ENCODE measurements at places on chromosomes 6 and 20.

DNA sequence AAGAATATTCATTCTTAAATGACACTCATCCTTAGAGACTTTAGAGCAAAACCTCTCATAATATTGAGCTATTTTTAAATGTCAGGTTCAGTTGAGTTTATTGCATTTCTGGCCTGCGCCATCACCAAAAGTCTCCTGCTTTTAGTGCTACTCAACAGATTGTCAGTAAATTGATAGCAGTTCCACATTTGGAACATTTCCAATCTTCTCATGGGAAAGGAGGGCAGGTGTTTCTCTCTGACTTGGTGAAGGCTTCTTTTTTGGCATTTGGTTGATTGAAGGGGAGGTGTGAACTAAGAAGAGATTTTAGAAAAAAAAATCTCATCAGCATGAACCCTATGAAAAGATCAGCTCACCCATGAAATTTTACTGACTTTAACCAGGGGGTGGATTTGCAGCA is 125.9 kb upstream of the INSM1 start:
- DNase-seq: no peak

- no peak for DNase-seq
These were observed 46.7 kb downstream of the RALY start for GRCh38 chr20:34040300-34040995.

DNA sequence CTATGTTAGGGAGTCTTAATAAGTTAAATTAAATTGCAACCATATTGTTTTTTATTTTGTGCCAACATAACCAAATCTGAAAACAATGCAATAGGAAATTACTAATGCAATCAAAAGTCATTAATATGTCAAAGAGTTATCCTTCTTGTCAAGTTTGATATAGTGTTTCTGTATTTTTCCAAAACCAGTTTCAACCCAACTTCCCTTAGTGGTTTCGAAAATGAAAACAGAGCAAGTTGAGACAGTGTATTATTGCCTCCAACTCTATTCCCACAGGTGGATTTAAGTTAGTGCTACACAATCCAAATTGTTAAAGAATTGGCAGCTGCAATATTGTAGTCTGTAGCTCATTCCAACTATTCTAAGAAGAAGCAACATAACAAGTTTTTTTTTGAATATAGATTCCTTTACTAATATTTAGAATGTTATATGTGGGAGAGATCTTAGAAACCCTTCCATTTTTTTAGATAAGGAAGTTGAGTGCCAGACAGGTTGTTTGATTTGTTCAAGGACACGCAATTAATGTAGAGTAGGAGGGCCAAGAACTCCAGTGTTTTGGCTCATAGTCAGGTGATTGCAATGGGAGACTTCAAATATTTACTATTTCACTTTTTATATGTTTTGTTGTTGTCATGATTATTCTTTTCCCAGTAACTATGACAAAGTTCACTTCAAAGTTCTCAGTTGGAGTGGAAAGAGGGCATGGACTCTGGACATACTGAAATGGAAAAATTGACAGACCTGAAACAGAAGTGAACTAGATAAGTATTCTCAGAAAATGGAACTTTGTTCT is 282.4 kb upstream of the HSF2 start:
- no peak for DNase-seq

DNA sequence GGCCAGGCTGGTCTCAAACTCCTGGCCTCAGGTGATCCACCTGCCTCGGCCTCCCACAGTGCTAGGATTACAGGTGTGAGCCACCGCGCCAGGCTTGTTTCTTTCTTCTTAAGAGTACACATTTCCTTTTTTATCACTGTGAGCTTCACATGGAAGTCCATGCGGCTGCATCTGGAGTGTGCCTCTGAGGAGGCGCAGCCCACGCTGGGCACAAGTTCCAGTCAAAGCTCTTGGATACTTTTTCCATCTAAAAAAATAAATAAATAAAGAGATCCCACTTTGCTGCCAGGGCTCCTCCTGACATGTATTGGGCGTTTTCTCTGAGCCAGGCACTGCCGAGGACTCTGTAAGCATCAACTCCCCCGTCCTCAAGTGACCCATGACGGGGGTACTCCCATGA is 123.0 kb downstream of the PREX1 start:
- no peak for DNase-seq

- no peak for DNase-seq
These were observed 138.0 kb upstream of the TBX18 start for GRCh38 chr6:84902354-84902928.

GRCh38 chr6:161274488-161274858 is 612 bp upstream of the AGPAT4 start:
- DNase-seq: no peak

GRCh38 chr6:14001329-14002012 is 76.7 kb downstream of the RNF182 start:
- no peak for DNase-seq

DNA sequence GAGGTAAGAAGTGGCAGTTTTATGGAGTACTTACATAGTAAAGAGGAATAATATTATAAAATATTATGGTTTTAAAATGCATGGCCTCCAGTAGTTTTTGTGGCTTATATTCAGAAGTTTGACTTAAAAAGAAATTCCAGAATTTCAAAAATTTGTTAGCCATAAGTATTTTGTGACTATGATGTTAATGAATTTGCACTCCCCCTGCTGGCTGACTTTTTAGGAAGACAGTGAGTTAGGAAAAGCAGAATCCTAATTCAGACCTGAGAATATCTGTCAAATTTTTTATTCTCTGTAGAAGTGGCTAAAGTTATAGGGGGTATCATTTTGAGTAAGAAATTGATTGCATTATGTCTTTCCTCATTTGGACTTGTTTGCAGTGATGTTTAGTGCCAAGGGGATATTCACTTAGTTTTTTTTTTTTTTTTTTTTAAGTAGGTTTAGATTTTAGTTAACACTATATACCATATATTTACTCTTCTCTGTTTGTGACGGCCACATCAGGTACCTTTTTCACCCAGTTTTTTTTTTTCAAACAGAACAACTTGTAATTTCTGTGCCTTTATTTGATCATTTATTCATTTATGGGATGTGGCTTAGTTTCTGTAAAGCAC is 40.8 kb downstream of the ZFAND3 start:
- no peak for DNase-seq

- DNase-seq: no peak
These were observed 19.5 kb downstream of the KIF13A start for GRCh38 chr6:17967668-17968518.

Data from stimulated activated CD8-positive, alpha-beta memory T cell treated with anti-CD3 and anti-CD28 coated beads, Interleukin-2, amount 100 ng/mL, for 48 hours (primary cell).